ENCODE measurements at places on chromosomes 7 and 10.
A peak's percentile ranks its signal among the peaks of the same experiment; 100 is the strongest.

DNA sequence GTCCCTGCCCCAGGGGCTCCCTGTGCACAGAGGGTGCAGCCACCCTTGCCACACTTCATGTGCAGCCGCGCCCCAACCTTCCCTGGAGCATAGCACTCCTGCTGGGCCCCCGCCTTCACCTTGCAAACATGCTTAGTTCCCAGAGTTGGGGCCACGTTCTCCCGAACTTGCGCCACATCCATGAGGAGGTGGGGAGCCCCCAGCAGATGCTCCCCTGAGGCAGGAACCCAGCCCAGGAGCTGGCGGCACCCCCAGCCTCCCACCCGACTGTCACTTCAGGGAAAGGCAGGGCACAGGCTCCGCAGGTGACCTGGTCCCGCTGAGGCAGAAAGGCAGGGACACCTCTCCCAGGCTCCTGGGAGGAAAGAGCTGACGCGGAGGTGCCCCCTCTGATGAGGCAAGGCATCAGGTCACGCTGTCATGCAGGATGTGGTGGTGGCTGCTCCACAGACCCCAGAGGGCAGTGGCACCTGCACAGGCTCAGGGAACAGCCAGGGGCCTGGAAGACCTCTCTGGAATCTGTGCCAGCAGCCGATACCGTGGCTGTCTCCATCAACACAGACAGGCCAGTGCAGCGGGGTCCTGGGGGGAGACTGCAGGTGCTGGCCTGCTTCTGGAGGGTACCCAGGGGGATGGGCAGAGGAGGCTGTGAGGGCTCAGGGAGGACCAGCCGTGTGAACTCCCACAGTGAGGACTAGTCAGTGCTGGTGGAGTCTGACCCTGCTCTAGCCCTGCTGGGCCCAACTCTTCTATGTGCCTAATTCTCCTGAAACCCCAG lies 221.3 kb downstream of the MAD1L1 start:
- no peak for DNase-seq

- DNase-seq, result peak; percentile 49
These were observed 78.6 kb downstream of the LCOR start for GRCh38 chr10:96910488-96911395.

GRCh38 chr10:71383972-71384687 lies 12.6 kb upstream of the CDH23 start:
- peak; percentile 54 for DNase-seq

DNA sequence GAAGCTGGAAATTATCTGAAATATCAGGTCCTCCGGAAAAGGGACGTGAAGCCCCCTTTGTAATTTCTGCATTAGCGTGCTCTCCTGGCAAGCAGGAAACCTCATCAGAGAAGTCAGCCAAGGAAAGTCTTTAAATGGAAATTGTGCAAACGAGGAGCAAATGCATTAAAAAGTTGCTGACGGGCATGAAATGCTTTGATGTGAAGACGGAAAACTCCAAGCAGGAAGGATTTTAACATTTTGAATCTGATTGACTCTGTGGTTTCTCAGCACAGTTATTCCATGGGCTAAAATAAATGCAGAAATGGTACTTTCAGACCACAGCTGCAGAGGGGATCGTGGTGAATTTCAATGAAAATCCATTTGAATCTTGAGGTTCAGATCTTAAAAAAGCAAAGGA lies 167.8 kb downstream of the AHR start:
- DNase-seq, result no peak

- no peak for DNase-seq
These were observed 7.9 kb downstream of the ESYT2 start for GRCh38 chr7:158821171-158822031.

Data from dermis microvascular lymphatic vessel endothelial cell (primary cell).